ENCODE measurements at places on chromosomes 4 and X.

GRCh38 chr4:140344101-140344500 is 29.3 kb upstream of the SCOC start:
- DNase-seq = no peak

- DNase-seq = no peak
These were observed 29.0 kb upstream of the GPM6B start for GRCh38 chrX:13845721-13846378.

GRCh38 chr4:2248821-2249261 is 6.9 kb upstream of the HAUS3 start:
- DNase-seq = no peak

DNA sequence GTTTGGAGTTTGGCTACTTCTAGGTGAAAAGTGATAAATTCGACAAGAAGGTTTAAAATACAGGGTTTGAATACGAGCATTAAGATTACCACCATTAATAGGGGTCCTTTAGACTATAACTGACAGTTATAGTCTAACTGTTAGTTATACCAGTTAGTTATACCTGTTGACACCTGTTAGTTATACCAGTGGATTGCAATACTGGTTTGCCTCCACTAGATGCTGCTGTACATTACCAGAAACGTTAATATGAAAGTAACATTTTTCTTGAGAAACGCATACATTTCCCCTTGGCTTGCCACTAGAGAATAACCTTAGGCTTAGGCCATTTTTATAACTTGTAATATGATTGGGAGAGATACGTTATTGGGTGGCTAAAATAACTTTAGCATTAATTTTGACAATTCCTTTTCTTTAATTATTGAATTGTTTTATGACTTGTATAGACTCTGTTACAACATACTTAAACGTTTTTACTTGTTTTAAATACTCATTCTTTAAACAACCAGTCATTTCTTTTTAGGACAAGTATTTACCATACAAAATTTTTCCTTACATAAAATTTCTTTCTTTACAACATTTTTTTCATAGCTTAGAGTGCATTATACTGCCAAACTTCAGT is 911.2 kb downstream of the FSTL5 start:
- no peak for DNase-seq

GRCh38 chr4:15945516-15945915 is 7.0 kb upstream of the FGFBP1 start:
- no peak for DNase-seq
